AG09309 (cell line): ENCODE measurements at places on chromosomes 13 and 19.

DNA sequence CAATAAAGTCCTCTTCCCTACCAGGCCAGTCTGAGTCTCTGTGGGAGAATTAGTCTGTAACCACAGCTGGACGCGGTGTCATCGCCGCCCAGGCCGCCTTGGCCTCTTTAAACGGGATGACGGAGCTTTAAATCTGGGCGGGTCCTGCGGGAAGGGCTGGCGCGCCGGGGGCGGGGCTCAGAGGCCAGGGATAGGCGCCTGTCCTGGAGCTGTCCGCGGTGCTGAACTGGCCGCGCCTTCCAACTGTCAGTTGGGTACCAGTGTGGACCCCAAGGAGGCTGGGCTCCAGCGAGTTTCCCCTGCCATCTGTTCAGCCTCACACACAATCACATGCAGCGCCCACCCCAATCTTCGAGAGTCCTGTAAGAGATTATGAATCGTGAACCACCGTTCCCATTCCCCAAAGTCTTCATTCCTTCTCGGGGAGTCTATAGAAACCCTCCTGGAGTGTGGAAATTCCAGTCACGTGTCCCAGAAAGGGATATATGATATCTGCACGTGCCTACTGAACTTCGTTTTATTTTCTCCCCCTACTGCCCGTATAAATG, 11.5 kb downstream of the APLP1 start:
- peak; percentile 53 for DNase-seq

DNA sequence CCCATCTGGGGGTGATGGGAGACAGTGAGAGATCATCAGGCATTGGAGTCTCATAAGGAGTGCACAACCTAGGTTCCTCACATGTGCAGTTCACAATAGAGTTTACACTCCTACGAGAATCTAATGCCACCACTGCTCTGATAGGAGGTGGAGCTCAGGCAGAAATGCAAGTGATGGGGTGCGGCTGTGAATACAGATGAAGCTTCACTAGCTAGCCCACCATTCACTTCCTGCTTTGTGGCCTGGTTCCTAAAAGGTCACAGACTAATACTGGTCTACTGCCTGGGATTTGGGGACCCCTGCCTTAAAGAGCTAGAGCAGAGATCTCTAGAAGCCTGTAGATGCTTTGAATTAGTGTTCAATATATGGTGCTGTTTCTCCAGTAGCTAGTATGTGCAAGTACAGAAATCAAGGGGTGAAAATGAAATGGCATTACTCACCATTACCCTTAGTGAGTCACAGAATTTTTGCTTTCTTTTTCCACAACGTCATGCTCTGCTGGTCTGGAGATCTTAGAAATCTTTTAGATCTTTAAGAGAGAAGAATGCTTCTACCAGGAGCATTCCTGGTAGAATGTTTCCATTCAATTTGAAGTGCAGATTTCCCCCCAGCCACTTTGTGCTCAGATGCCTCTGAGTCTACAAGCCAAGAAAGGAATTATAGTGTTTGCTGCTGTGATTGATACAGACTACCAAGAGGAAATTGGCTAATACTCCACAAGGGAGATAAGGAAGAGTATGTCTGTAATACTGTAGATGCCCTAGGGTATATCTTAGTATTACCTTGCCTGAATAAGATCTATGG, 2301.2 kb downstream of the PCDH9 start:
- DNase-seq: peak; percentile 8

- DNase-seq: no peak
These were observed 16.6 kb downstream of the PLK5 start for GRCh38 chr19:1540365-1540925.

DNA sequence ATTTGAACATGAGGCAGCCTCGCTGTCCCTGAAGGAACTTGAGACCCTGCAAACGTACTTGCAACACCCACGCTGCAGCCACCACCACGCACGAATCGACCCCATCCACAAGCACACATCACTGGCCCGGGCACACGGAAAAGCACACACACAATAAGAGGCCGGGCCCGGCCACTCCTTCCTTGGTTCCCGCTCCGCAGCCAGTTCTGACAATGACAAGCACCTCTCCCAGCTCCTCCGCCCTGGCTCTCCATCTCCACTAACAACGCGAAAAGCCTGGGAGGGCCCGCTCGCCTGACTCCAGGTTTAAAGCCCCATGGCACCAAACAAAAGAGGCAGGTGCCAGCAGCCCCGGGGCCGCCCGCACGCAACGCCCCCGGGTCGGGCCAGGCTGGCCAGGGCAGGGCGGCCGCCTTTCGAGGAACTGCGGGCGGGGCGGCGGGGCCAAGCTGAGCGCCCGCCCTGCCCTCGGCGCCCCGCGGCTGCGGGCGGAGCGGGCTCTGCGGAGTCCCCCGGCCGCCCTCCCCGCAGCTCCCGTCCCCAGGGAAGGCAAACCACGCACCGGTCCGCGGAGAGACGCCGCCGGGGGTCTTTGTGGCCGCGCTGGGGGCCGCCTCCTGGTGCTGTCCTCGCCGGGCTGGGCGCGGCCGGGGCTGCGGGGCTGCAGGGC, 495 bp downstream of the DCLK1 start:
- no peak for DNase-seq

DNA sequence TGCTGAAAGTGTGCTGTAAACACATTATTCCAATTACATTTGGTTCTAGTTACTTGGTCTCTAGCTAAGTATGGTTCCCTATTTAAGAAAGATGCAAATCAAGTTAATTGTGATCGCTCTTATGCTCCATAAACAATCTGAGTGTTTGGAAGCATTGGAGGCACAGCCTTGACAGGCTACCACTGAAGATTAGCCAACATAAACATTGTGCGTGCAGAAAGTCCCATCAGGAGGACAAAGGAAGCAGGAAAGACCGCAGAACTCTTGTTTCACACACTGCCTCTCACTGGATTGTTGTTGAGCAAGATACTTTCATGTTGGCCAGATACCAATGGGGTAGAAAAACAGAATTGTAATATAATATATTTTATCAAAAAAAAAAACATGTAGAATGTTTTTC, 814.4 kb downstream of the EFNB2 start:
- no peak for DNase-seq

- no peak for DNase-seq
These were observed 154.0 kb downstream of the NALCN start for GRCh38 chr13:101262306-101262705.

DNA sequence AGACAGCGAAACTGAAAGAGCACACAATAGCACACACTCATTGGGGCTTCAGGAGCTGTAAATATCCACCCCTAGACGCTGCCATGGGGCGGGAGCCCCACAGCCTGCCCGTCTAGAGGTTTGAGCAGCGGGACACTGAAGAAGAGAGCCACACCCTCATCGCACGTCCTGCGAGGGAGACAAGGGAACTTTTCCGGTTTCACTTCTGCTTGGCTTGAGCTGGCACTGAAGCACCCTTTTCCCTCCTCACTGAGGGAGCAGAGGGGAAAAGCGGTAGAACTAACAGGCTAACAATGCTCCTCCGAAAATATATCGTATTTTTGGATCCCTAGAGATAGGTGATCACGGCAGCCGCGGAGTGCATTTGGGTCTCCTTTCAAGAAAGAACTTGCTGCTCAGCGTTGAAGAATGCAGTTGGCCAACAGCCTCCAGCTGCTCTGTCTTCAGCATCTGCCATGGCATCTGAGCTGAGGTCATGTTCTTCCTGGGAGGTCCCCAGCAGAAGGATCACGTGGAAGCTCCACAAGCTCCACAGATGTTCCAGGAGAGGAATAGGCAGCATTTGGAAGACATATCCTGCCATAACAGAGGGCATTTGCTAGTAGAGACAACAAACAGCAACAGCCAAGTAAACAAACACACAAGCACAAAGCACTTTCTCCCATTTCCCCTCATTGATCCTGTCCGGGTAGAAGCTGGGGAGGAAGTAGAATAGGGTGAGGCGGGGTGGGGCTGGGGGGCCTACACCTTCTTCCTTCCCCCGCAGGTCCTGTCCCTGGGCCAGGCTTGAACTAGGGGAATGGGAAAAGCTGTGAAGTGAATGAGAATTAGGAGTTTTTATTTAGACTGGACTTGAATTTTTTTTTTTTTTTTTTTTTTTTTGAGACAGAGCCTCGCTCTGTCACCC, 44.8 kb upstream of the ALOX5AP start:
- DNase-seq: peak; percentile 79
